ENCODE measurements at places on chromosomes 3 and 15.

GRCh38 chr3:37863949-37864822, 2.5 kb downstream of the CTDSPL start:
- DNase-seq, result no peak

DNA sequence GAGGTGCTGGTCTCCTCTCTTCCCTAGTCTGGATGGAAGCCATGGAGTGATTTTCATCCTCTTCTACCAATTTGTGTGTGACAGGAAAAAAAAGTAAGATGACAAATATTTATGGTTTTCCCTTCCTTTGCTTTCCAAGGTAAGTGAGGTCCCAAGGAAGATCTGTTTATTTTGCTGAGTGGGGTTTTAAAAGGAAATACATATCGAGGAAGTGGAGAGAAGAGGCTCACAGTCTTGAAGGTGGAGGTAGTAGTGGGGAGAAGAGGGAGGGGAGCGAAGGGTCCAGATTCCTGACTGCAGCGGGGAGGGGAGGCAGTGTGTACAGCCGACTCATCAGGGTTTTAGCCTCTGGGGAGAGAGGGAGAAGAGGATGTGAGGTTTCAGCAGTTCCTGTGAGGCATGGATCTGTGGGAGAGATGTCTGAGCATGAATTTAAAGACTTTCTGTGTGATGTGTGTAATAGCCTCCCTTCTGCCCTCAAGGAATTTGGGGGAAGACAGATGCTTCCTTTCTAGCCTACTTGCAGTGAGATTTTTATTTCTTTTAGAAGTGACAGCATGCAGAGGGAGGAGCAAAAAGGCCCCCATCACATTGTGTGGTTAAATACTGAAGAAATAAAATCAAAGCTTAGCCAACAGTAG, 272.4 kb downstream of the THRB start:
- DNase-seq, result no peak

- no peak for DNase-seq
Measured at GRCh38 chr3:196642434-196642833, 2.9 kb downstream of the NRROS start.

DNA sequence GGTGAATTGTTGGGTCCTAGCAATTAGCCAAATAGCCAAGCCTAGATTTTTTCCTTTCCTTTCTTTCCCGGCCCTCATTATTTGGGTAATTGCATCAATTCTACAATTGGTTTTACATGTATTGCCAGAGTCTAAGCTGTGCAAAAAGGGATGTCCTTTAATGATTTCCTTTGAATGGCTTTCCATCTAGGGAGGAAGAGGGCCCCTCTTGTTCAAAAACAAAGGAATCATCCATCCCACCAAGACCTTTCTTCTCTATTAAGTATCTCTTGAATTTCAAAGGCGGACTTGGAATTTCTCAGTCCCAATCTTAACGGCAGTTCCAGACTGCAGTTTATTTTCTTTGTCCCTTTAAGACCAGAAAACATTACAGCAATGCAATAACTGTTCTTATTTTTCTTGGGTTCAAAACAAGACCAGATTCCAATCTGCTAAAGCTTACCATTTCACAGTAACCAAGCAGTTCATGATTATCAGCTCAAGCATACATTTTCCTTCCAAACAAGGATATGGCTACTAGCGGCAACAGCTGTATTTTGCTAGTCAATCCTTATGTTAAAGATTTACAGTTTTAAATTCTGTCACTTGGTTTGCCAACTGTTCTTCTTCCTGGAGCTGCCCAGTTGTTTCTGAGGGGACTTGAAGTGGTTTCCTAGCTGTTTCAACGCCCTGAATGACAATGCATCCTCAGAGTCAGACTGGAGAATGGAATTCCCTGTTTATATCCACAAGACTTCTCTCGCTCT, 91.4 kb upstream of the LRIG1 start:
- DNase-seq, result no peak

DNA sequence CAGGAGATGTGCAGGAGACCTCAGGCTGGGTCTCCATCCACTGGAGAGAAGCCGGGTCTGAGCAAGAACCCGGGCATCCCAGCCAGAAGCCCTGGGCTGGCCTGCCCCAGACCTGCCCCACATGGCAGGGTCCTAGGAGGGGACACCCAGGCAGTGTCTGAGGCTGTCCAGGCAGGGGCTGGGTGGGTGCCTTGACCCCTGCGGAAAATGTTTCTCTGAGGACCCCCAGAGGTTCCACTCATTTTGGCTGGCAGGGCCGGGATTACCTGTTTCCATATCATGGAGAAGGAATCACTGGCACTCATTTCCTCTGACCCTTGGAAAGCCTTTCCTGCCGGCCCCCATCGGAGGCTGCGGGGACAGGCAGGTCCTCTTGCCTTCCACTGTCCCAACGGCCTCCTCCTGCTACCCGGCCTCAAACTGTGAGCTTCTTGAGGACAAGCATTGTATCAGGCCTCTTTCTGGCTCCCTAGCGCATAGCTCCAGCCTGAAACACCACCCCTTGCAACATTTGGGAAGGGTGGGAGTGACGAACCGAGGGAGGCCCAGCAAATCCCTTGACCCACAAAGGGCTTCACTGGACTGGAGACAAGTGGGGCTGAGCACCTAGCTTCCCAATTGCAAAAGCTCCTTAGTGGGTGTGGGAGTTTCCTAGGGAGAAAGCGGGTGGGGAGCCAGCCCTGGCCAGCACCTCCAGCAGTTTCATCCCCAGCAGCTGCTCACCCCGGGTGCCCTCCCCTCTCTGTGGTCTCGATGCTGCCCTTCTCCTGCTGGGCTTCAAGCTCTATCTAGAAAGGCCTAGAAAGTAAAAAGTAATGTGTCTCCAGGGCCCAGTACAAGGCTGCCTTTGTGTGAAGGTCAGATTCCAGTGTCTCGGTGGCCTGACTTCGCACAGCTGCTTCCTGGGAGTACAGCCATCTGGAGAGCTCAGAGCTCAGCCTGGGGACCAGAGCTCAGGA, 29.7 kb downstream of the ACSBG1 start:
- no peak for DNase-seq

DNA sequence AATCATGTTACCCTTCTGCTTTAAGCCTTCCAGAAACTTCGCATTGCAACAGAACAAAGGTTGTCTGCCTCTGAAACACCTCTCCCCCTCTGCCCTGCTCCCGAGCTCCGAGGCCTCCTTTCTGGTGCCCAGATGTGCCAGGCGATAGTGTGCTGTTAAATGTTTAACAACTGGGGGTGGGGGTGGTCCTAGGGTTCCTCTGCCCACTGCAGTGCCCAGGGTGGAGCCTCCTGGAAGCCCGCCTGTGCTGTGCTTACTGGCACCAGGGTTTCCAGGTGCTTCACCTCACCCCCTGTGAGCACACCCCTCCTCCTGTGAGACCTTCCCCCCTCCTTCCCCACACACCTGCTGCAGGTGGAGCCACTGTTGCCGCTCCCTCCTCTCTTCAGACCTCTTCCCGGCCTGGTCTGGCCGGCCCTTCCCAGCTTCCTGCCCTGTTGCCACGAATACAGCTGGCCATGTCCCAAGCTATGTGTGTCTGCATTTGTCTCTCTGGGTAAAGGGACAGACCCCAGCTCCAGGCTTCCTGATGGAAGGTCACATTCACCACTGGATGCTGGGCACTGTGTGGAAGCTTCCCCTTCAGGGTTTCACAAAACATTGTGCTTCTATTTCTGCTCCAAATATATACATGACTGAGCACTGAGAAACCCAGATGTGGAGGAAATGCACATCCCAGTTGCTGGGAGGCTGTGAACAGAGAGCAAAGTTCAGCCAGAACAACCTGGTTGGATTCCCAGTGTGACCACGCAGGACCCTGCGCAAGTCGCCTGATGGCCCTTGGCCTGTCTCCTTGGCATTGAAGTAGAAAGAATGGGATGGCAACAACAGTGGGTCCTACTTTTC, 37.2 kb downstream of the MGLL start:
- DNase-seq, result no peak

GRCh38 chr15:71448688-71449114, 333.4 kb downstream of the THSD4 start:
- no peak for DNase-seq

GRCh38 chr15:43107751-43108150, 1.9 kb upstream of the UBR1 start:
- DNase-seq, result no peak

DNA sequence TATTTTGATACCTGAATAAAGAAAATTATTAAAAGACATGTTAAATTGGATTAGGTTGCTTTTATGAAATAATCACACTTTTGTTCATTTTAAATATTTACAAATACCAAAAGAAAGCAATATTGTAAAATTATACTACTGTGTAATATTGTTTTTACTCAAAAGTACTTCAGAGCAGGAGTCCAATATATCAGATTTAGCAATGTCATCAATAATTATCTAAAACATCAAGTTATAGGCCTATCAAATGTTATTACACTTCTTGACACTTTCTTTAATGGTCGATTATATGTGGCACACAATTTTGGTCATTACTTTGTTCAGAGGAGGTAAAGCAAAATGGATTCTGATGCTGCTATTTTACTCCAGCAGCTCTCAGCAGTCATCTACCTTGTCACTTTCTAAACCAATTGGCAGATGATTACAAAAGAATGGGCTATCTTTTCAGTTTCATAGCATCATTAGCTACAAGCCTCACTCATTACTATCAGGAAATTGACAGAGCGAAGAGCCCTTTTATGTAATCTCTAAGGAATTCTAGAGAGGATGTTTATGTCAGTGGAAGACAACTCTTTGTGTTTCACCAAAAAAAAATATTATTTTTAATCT, 318.6 kb downstream of the PLOD2 start:
- no peak for DNase-seq

- no peak for DNase-seq
Measured at GRCh38 chr3:187263270-187263669, 28.3 kb downstream of the MASP1 start.

- DNase-seq, result no peak
Measured at GRCh38 chr3:33787328-33788009, 11.0 kb upstream of the PDCD6IP start.

DNA sequence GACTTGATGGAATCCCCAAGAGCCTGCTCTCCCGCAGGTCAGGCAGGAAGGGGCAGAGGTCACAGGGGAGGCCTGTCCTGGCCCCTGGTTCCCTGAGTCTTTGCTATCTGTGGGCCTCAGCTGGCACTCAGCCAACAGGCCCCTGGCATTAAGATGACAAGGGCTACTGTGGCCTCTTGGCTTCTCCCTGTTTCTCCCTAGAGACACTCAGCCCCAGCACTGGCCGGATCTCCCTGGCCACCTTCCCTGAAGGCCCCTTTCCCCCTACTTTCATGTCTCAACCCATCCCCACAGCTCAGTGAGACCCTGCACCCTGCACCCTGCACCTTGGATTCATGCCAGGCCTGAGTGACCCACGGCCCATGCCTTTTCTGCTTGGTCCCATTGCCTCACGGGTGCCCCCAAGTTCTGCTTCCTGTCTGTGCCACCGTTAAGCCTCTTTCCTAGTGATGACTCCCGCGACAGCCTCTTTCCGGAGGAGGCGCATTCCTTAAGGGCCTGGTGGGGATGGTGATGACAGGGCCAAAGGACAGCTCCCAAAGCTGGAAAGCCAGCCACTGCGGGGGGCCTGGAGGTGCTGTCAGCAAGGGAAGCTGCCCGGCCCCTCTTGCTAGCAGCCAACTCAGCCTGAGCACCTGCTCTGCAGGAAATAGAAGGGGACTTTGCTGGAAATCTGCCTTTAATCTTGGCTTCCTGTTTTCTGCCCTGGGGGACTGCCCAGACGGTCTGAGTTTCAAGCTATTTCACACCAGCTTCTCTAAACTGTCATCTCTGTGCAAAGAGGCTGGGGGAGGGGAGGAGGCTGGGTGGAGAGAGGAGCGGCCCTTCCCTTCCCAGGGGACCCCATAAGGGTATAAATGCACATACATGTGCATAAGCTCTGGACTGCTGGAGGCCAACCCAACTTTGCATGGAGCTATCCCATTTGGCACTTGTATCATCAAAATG, 4.8 kb upstream of the CSK start:
- DNase-seq, result no peak

DNA sequence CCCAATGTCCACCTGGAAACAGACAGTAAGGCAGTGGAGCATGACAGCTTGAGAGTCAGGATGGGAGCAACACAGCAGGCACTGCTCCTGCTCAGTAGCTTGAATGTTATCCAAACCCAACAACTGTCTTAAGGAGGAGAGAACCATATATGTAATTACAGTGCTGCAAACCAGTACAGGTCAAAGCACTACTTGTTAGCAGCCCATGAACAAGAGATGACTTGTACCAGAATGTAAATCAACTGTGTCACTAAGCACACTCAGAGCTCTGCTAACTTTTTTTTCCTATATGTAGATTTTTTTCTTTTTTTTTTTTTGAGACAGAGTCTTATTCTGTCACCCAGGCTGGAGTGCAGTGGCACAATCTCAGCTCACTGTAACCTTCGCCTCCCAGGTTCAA, 87.1 kb downstream of the ANO10 start:
- DNase-seq, result no peak

GRCh38 chr15:38975282-38975990, 410.8 kb upstream of the RASGRP1 start:
- DNase-seq, result no peak

- no peak for DNase-seq
Measured at GRCh38 chr3:53846134-53846850, at the start of the genes CHDH and IL17RB. Gene CHDH, minus strand, starts transcription at chr3:53846419. Its CDS starts 22,411 bp downstream, at chr3:53824008. Gene IL17RB, plus strand, starts transcription at chr3:53846568. Its CDS starts 21 bp downstream, at chr3:53846589.

Measured in cortex of kidney (tissue), 1 donor.